ENCODE measurements at places on chromosomes 1 and 21.
A peak's percentile ranks its signal among the peaks of the same experiment; 100 is the strongest.

- no peak for DNase-seq
These were observed 15.7 kb upstream of the MX1 start for GRCh38 chr21:41410361-41410760.

- no peak for DNase-seq
These were observed 65.2 kb downstream of the FCRL5 start for GRCh38 chr1:157487096-157487495.

- DNase-seq, result no peak
These were observed 194.0 kb downstream of the TOMM20 start for GRCh38 chr1:234934611-234935033.

DNA sequence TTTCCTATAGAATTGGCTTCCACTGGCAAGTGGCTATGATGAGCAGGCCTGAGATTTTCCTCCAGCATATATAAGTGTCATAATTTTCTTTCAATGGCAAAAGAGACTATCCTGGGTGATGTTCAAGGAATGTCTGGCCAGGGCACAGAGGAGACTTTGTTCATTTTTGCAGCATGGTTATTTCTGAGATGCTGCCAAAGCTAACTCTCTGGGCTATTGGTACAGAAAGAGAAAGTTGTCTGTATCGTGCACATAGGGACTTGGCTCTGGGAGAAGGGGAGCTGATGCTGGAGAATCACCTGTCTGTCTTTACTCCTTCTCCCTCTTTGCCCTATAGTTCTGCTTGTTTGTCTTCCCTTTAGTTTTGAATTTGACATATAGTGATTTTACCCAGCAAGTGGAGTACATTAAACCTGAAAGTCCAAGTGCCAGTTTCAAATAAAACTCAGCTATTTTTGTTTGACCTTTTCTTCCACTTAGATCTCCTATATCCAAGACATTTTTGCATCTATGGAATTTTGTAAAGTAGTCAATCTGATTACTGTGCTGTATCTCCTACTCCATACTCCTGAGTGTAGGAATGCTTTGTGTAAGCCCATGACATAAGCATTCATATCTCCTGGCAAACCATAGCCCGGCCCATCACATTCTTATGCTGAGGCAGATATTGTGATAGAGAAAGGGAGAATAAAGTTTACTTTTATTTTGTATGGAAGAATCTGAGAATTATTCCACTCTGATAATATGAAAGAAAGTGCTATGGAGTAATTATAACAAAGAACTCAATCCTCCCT lies 3.9 kb downstream of the FNDC7 start:
- no peak for DNase-seq

- DNase-seq, result no peak
These were observed 4.2 kb downstream of the LRRC71 start for GRCh38 chr1:156924478-156925153.

DNA sequence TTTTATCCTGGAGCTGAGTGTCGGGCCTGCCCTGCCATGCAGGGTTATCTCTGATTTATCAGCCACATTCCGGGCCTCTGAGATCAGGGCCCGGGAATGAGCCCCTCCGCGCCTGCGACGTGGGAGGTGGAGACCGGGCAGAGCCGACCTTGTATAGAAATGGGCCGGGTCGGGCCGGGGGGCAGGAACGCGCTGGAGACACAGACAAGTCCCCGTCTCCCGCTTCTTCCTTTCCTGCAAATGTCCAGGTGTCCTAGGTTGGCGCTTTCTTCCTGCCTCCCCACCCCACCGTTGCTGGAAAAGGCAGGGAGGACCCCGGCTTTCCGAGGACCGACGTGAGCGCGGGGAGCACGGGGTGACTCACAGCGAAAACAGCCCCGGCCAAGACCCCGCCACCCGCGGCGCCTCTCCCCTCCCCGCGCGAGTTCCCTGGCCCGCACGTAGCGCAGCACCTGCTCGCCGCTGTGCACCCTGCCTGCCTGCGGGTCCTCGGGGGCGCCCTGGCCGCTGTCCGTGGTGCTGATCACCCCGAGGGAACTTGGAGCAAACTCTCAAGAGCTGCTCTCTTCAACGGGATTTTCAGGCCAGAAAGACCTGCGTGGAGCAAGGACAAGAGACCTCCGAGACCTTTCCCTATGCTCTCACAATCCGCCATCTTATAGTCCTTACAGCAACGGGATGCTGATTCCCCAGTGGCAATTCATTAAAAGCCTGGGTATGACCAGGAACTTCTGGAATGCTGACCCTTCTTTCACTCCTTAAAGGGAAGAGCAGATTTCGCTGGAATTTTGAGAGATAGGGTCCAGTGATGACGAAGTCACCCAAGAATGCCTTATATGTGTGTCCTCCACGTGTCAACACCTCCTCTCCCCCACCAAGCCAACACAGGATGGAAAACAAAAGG lies 475 bp upstream of the NPPB start:
- no peak for DNase-seq

DNA sequence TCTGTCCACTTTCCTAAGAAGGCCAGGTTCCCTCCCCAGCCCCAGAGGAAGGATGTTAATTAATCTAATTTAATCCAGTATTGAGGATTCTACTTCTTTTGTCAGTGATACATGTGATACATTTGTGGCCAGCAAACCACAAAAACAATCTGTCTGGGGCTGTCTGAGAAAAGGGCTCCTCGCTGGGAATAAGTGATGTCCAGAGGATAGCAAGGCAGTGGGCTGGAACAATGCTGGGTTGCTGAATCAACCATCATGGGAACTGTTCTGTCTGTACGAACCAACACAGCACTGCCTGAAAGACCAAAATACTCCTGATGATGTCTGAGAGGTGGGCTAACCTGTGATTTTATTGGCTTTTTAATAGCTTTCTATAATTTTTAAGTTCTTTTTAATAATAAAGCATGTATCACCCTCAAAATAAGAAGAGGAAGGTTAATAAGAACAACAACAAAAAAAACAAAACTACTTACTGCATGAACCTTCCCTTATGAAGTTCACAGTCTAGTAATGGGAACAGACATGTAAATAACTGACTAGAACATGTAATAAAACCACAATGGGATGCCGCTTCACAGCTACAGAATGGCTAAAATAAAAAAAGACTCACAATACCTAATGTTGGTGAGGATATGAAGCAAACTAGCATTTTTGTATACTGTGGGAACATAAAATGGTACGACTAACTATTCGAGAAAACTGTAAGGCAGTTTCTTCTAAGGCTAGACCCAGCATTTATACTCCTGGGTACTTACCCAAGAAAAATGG lies 11.4 kb upstream of the ADAR start:
- no peak for DNase-seq

GRCh38 chr1:39132505-39133339 lies 71.8 kb upstream of the MACF1 start:
- DNase-seq, result no peak

GRCh38 chr1:151756291-151756690 lies 7.0 kb downstream of the MRPL9 start:
- DNase-seq, result no peak

GRCh38 chr1:1307261-1307922 lies 338 bp downstream of the ACAP3 start:
- no peak for DNase-seq

- DNase-seq, result no peak
These were observed 8.9 kb downstream of the RCAN1 start for GRCh38 chr21:34606051-34606450.

DNA sequence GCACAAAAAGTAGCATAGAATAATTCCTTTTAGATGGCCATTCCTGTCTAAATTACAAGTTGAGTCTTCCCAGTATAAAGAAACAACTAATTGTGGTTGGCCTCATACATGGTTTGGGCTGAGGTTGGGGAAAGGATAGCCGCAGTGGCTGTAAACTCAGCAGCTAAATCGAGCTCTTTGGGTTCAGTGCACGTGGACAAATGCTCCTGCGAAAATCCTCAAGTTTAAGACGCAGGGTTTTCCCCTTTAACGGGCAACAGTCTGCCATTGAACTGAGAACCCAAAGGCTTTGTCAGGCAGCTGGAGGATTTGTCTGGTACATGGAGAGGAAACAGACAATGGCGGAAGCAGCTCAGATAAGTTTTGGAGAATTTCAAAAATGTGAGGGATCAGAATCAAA lies 331.9 kb downstream of the TGFB2 start:
- no peak for DNase-seq

DNA sequence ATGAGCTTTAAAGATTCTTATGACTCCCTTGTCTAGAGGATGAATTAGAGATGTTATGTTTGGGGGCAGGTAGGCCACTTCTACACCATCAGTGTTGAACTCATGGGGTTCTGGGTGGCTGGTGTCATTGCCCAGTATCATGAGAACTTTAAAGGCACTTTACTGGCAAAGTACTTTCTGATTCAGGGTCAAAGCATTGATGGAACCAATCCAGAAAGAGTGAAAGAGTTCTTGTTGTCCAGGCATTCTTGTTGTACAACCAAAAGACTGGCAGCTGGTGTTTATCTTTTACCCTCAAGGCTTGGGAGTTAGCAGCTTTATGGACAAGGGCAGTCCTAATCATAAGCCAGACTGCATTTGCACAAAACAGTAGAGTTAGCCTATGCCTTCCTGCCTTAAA lies 673.0 kb downstream of the USP25 start:
- DNase-seq, result no peak

DNA sequence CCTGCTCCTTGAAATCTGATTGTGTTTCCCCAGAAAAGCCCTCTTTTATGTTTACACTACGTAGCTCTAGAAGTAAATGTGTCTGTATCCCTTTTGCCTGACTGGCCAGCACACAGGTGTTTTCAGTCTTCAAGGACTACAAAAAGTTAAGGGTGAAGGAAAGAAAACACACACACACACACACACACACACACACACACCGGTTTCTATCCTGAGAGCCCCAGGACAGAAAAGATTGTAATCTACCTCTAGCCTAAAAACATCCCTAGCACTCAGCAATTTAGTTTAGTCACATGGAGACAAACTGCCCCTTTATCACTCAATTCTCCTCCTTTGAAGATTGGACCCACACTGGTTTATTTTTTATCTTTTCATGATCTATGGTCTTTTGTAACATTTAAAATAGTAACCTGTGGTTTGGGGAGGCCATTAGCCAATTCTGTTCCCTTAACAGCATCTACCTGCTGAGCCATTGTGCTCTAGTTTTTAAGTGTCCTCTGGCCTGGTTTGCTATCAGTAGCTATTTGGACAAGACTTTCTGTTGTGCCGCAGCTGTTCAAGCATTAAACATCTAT lies 15.8 kb upstream of the TRIM45 start:
- no peak for DNase-seq

DNA sequence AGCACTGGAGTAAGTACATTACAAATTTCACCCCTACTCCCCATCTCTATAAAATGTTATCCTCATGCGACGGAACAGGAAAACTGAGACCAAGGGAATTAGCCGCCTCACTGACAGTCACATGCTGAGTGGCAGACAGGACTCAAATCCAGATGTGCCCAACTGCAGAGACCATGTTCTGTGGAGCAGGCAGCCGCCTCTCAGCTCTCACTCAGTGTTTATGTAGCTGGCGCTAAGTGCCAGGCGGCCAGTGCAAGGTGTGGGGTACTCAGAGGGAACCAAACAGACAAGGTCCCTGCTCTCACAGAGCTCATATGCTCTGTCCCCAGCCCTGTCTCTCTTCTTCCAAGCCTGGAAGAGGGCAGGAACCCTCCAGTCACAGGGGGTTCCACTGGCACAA lies 5.1 kb downstream of the CAPZB start:
- DNase-seq, result no peak

DNA sequence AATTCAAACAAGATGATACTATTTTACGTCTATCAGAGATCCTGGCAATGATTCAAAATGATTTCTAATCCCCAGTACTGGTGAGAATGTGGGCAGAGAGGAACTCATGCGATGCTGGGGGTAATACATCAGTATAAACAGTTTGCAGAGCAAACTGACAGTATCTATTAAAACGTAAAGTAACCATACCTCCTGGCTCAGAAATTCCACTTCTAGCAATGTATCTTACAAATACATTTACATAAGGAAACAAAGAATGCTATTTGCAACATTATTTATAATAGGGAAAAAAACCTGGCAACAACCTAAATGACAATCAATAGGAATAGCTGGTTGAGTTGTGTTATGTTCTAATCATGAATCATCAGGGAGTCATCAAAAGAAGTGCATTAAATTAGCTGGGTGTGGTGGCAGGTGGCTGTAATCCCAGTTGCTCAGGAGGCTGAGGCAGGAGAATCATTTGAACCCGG lies 15.9 kb downstream of the RCAN1 start:
- DNase-seq, result no peak

- DNase-seq, result peak; percentile 26
These were observed 7.5 kb upstream of the RAB29 start for GRCh38 chr1:205782627-205783432.

- DNase-seq, result no peak
These were observed 544 bp downstream of the PPM1J start for GRCh38 chr1:112714313-112715263.

- no peak for DNase-seq
These were observed 241.1 kb downstream of the NPHP4 start for GRCh38 chr1:5751163-5751540.
